ENCODE measurements at places on chromosomes 2 and 18.

GRCh38 chr2:64137567-64137966, 6.7 kb downstream of the PELI1 start:
- no peak for DNase-seq

DNA sequence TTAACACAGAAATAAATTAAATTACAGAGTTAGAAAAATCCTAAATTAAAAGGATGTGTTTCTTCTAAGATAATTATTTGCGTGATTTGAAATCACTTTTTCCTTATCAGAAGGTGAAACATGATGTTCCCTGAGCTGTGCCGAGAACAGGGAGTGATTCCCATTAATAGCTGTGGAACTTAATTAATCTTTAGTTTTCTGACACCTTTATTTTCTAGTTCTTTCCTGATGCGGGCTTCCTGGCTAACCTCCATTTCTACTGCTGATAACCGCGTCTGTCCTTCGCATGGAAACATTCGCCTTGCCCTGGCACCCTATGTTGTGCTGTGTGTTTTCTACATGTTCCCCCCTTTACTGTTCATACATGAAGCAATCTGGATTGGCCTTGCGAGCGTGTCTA, 172.9 kb downstream of the FAM210A start:
- no peak for DNase-seq

GRCh38 chr2:191020742-191021381, 6.9 kb upstream of the STAT1 start:
- peak; percentile 24 for DNase-seq

GRCh38 chr18:80088823-80089222, 20.2 kb upstream of the ADNP2 start:
- no peak for DNase-seq

DNA sequence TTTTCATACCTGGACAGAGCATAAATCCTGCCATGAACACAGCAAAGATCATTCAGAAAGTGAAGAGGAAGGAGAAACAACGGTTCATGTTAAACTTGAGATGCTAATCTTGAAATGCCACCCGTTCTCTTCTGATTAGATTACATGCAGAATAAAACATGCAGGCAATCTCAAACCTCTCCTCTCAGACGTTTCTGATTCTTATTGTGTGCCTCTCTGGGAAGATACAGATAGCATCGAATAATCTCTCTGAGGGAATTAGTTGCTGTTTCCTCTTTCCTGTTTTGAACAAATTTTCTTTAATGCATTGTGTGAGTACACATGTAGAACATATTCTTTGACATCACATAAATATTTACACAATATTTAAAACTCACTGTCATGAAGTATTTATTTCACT, 313.4 kb downstream of the PRKCE start:
- DNase-seq: no peak

DNA sequence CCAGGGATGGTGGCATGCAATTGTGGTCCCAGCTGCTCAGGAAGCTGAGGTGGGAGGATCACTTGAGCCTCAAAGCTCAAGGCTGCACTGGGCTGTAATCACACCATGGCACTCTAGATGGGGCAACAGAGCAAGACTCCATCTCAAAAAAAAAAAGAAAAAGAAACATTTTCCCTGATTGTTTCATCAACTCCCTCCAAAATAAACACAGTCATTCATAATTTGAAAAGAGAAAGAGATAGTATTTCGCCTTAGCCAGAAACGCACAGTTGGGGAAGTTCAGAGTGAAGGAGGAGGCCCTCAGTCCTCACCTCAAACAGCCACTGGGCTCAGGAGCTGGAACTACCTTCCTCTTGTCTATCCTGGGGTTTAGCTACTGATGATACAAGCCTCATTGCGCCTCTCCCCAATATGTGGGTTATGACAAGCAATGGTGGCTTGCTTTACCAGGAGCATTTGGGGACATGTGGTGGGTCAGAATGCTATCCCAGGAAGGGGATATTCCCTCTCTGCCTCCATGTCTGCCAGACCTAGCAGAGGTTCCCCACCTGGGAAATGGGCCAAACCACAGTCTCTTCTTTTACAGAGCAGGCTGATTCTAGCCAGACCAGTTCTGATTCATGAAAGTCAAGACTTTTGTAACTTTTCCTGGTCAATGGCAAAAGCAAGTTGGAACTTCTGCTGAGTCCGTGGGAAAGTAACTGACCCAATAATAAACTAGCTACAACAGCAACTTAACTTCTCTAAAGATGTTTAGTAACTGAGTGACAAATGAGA, 22.2 kb upstream of the TMEM87B start:
- DNase-seq: no peak

GRCh38 chr2:207599636-207600035, 25.6 kb downstream of the METTL21A start:
- DNase-seq: no peak

- no peak for DNase-seq
These were observed 173.8 kb upstream of the HDAC4 start for GRCh38 chr2:239574434-239575156.

DNA sequence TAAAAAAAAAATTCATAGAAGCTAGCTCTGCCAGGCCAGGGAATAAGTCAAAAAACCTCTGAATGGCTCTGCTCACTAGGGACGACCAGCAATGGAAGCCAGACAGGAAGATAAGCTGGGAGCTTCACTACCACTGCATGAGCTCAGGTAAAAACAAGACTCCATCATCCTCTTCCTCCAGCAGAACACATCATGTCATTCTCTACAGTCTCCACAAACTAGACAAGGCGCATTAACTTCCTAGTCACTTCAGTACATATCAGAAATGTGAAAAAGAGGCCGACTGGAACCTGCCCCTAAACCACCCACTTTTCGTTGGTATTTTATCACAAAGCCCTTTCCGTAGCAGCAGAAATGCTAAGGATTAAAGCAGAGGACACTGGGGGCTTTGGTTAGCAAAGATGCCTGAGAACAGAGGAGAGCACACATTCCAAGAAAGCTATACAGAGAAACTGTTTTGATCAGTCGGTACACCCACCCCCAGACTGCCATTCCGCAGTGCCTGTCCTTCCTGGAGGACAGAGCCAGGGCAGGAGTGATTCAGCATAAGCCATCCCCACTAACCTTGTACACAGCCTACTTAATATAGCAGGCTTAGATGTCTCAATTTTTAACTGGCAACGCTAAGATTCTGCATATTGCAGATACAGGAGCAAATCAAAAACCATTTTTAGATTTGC, 53.4 kb downstream of the AAK1 start:
- no peak for DNase-seq

DNA sequence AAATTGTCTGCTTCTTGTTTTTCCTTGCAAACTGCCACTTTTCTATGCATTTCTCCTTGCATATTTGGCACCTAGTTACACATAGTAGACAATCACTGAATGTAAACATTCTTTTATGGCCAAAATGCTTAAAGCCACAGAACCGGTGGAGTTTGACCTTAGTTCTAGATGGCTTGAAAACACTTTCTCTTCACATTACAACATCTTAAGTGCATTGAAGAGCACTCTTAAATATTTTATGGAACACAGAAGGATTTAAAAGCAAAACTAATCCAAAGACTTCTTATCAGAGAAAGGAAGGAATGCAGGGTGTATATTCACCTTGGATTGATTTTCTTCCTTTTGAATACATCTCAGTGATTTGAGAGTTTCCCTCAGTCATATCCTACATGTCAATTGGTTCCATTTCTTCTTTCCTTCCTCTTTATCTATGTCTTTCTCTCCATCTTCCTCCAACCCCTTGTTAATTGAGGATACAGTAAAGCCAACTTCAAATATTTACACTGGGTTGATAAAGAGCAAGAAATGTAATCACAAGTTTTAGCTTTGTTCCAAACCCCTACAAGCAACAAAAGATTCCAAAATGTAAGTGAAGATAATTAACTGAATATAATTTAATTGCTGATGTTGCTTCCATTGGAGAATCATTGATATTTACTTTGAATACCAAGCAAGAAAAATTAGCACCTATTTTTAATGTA, 548.0 kb downstream of the CNTNAP5 start:
- DNase-seq: no peak

DNA sequence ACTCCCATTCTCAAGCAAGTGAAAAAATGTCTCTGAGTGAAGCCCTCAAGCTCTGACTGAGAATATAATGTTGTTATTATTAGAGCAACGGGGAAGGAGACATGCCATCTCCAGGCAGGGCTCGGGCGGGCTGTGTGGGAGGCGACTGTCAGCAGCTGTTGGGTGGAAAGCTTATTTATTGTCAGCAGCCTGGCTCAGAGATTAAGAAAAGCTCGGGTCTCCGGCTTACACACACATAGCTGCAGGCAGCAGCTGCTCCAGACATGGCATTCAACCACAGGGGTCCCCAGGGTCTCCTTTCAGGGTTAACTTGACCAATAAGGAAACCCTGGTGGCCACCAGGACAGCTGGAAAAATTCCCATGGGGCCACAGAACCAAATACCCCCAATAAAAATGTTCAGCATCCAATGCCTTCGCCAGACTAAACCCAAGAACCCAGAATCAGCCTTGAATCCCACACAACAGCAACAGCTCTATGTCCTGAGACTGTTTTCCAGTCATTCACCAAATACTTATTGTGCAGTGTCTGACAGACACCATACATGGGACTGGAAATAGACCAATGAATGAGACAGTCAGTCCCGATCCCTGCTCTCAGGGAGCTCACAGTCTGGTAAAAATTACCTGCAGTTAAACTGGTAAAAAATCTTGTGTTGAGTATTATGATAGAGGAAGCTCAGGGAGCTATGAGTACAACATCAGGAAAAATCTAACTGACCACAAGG, 70.5 kb upstream of the RTN4 start:
- no peak for DNase-seq

- no peak for DNase-seq
These were observed 109.7 kb downstream of the ERBB4 start for GRCh38 chr2:212428681-212429478.

DNA sequence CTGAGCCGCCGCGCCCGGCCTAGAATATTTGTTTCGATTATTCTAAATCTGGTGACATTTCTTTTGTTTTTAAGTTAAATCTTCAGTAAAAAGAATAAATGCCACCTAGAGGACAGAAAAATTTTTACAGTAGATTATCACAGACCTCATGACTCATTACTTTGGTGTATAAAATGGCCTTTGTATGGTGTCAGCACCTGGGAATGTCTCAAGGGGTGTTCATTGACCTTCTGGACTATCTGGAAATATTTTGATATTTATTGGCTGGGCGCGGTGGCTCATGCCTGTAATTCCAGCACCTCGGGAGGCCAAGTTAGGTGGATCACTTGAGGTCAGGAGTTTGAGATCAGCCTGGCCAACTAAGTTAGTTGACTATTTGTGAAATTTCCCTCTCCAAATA, 30.3 kb upstream of the SLC30A6 start:
- no peak for DNase-seq

GRCh38 chr2:38871432-38871831, 4.3 kb downstream of the DHX57 start:
- no peak for DNase-seq

DNA sequence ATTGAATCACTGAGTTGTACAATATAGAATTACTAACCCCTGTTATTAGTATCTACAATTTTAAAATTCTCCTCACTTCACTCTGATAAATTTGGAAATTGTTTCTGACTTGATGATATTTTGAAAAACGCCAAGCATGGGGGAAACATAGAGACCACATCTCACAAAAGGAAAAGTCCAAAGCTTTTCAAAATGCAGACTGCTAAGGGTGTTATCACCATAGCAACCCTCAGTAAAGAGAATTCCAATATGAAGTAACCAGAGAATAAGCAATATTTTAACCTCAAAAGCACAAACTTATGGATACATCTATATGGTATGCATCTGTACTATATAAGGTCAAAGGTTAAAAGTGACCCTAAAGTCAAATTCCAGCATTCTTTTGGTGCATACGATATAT, 22.7 kb downstream of the LRP2 start:
- DNase-seq: no peak

DNA sequence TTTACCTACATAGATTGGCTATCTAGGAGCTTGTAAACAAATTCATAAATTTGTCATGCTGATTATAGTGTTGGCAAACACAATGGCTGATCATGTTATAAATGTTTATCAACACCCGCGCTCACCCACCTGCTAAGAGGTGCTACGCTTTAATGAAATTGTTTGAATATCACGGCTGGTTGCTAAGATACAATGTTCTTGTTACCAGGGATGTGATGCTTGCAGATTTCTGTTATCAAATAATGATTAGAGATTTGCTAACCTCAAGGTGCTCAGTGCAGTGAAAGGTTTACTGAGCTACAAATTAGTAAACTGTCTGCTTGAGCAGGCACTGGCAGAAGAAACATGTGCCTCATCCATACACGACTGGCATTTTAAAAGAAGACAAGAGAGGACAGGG, 160.0 kb upstream of the ZEB2 start:
- DNase-seq: no peak

DNA sequence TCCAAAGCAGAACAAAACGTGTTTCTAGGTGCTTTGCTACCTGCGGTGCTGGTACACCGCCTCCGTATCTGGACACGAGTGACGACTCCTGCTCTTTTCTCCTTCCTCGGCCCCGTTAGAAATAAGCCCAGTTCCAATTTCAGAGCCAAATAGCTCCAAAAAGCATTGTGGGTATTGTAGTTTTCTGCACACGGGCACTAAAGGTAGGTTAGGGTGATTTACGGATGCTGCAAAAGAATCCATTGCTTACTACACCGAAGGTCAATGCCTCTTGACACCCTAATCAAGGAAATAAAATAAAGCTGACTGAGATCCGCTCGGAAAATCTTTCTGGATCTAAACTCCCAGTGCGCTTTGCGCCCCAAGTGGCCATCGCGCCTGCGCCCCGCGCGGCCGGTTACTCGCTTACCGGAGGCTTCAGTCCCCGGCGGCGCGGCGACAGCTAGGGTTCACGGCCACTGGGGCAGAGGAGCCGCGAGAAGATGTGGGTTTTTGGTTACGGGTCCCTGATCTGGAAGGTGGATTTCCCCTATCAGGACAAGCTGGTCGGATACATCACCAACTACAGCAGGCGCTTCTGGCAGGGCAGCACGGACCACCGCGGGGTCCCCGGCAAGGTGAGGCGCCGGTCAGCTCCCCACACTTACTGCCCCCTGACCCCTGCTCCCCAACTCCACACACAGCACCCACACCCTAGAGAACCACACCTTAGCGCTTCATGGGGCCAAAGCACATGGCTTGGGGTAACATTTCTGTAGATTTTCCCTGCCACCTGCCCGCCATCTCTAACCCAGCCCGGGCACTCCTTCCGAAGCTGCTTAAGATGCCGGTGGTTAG, at the start of gene CHAC2:
TSS of gene CHAC2 (plus strand) at position 400 of the 837 bp plus-strand sequence. CDS start at position 483, 83 bp downstream.
- DNase-seq: peak; percentile 48

- DNase-seq: no peak
These were observed 3.6 kb upstream of the RAB31 start for GRCh38 chr18:9704233-9705118.

DNA sequence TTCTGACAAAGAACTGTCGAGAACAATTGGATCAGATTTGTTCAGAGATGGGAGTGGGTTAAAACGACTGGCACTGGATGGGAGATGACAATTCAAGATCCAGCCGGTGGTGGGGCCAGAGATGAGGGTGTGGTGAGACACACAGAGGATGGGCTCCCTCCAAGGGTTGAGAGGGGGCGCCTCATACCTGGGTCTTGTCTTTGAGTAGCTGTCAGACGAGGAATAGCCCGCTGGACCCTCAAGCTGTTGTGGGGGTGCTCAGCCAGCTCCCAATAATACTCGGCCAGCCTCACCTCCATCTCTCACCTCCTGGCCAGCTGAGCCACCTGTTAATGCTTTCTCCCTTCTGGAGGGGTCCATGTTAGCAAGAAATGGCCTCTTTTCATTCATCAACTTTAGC, 14.0 kb downstream of the INPP5D start:
- no peak for DNase-seq

Data from brain pericyte (primary cell).